EH (cell line): ENCODE measurements at places on chromosomes 1 and 21.

DNA sequence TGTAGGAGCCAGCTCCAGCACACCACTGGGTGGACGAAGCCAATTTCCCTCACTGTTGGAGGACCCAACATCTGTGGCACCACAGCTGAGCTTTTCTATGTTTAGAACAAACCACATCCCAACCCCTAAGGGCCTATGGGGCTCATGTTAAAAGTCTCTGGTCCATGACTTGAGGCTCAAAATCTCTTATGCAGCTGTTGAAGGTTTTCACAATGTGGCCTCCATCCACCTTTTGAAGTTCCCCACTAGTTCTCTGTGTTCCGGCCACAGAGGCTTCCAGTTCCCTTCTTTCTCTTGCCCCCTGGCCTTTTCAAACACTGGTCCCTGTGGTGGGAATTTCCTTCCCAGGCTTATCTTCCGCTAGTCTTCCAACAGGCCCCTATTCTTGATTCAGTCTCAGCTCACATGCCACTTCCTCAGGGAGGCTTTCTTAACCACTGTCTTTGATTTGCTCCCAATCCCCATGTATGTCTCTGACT lies 3.9 kb upstream of the IFNLR1 start:
- DNase-seq = no peak

DNA sequence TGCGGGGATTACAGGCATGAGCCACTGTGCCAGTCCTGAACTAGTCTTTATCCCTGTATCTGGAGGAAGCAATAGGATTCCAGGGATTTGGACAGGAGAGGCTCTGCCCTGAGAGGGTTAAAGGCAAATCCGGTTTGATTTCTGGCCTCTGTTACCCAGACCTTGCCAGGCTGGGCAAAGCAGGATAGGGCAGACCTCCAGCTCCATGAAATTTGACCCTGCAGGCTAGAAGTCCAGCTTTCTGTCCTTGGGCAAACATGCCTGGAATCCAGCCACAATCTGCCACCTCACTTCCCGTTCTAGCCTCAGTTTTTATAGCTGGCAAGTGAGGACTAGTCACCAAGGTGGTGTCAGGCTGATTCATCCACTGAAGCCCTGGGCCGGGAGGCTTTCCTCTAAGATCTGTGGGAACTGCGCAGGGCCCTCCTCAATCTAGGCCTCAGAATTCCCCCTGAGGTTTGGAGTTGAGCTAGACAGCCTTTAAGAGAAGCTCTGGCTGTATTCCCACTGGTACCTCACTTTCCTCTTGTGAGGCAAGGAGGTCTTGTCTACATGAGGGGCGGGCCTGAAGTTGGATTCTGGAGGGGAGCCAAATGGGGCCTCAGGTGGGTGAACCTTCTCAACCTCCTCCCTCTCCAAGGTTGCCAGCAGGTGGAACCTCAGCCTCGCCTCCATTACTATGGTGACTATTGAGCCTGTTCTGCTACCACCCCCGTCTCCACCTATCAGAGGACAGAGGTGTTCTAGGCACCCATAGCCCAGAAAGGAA lies 7.0 kb upstream of the P3R3URF start:
- DNase-seq = peak; percentile 96

DNA sequence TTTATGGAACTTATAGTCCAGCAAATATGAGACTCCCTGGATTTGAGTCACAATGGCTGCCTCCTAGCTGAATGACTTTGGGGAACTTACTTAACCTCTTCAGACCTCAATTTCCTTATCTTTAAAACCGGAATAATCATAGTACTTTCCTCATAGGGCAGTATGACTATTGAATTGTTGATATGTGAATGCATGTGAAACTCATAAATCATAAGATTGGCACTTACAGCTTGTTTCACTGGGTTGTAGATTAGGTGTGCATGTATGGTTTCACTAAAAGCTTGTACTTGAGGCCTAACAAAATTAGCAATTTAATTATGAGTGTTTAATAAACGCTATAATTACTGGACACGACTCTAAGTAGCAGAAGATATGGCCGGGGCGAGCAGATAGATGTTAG lies 72.5 kb downstream of the ST6GALNAC5 start:
- no peak for DNase-seq

GRCh38 chr1:44842862-44843655 lies at the start of gene PTCH2:
TSS of gene PTCH2 (minus strand) at chr1:44843253. CDS start at chr1:44842932, 321 bp downstream.
- DNase-seq = peak; percentile 78

DNA sequence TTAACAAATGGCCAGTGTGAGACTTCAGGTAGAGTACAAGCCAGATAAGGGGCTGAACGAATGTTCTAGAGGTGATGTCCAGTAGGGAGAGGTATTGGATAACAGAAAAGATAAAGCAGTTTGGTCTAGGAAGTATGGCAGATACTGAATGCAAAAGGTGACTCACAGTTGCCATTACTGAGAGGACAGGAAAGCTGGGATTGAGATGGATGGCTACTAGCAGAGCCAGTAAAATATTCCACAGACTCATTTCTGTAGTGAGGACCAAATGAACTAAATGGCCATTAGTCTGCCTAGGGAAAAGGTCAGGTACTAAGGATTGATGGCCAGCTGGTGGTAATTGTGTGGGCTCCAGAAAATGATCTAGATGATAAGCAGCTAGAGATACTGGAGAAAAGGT lies 11.5 kb downstream of the MACO1 start:
- peak; percentile 50 for DNase-seq

DNA sequence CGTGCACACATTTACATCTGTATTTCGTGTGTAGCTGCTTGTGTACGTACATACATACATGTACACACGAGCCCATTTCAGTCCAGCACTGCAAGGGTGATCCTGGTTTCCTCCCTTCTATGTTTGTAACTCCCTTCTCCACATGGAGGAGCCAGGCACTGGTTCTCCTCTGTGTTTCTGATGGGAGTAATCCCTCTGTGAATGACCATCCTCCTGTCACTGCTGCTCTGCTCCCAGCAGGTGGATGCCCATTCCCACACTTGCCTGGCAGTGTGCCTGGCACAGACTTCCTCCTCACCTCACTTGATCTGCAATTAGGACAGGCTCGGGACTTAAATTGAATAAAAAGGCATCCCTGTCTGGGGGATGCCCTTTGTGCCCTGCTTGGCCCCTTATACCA lies 37.1 kb downstream of the TRAPPC10 start:
- no peak for DNase-seq

GRCh38 chr1:15173863-15174614 lies 20.5 kb downstream of the TMEM51 start:
- no peak for DNase-seq

DNA sequence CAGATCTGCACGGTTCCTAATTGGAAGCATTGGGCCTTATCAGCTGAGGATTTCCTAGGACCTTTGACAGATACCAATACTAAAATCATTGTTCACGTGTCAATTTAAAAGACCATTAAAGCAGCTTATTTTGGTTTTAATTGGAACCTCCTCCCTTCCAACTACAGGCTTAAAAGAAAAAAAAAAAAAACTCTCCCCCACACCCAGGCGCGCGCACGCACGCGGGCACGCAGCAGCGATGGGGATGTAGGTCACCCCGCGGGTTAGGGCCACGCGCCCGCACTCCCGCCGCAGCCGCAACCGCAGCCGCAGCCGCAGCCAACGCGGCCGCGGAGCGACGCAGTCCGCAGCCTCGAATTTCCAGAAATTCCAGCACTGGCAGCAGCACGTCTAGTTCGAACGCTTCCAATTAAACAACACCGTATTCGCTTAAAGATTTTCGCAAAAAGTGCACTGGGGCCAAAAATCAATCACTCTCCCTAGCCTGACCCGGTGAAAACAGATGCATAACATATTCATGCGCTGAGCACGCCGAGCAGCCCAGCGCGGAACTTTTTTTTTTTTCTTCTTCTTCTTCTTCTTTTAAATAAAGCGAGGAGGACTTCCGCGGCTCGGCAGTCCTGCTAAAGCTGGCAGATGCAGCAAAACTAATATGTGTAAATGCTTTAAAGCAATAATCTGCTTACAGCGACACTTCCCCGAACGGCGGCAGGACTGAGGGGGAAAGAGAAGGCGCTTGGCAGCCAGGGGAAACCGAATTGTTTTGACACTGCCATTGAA lies 13.3 kb upstream of the BARHL2 start:
- DNase-seq = no peak

DNA sequence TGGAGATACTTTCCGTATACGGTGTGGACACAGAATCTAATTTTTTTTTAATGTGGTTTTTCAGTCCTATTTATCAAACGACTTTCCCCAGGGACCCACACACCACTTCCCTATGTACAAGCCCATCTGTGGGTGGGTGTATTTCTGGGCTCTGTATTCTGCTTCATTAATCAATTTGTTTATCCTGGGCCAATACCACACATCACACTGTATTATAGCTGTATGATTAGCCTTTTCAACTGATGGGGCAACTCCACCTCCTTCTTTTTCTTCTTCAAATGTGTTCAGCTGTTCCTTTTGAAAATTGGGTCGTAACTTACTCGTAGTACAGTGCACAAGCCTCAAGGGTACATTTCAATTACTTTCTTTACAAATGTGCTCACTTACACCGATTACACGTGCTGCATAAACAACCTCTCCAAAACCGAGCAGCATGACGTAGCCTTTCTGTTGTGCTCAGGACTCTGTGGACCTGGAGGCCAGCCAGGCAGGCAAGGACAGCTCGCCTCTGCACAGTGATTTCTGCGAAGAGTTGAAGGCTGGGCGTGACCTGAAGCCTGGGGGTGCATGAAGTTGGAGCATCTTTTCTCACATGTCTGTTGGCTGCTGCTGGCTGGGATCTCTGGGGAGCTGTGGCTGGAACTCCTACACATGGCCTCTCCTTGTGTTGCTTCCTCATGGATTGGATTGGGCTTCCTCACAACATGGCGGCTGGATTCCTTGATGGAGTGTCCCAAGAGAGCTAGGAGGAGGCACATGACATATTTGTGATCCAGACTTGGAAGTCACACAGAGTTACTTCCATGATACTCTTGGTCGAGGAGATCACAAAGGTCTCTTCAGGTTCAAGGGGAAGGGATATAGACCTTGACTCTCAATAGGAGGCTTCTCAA lies 126.5 kb downstream of the CRYAA start:
- DNase-seq = no peak

DNA sequence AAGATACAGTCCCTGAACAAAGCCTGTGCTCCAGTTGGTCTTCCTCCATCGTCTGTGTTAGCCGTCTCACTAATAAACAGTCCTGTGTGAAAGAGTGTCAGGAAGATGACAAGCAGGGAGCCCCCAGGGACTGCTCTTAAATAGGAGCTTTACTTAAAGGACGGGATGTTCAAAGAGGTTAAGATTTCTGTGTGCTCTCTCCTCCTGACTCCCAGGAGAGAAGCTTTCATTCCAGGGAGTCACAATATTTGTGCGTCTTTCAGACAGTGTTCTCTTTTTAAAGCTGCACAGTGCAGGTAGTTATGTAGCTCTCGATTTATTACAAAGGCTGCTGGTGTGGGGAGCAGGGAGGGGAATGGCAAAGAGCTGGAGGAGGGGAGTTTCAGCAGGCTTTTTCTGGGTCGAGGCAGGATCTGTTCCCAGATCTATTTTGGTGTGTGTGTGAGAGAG lies 43.5 kb downstream of the STYXL2 start:
- DNase-seq = no peak

- DNase-seq = no peak
Measured at GRCh38 chr1:161723459-161724141, 2.3 kb downstream of the FCRLB start.

GRCh38 chr1:42957880-42958487 lies 684 bp downstream of the SLC2A1 start:
- peak; percentile 78 for DNase-seq
